ENCODE measurements at places on chromosomes 4 and X.

- no peak for DNase-seq
Measured at GRCh38 chr4:93842601-93843252, 14.2 kb downstream of the ATOH1 start.

- DNase-seq: no peak
Measured at GRCh38 chrX:112367065-112367464, 284.5 kb upstream of the TRPC5 start.

DNA sequence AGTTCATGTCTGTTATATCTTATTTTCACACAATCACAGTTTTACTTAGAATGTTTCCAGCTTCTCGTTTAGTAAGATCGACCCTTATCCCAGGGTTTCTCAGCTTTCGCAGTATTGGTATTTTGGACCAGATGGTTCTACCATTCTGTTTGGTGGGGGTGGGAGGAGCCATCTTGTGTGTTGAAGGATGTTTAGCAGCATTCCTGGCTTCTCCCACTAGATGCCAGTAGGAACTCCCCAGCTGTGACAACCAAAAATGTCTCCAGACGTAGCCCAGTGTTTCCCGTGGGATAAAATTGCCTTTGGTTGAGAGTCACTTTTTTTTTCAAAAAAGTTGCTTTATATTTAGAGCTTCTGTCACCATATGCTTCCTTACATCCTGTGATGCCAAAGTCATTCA lies 90.9 kb upstream of the TLR2 start:
- no peak for DNase-seq

DNA sequence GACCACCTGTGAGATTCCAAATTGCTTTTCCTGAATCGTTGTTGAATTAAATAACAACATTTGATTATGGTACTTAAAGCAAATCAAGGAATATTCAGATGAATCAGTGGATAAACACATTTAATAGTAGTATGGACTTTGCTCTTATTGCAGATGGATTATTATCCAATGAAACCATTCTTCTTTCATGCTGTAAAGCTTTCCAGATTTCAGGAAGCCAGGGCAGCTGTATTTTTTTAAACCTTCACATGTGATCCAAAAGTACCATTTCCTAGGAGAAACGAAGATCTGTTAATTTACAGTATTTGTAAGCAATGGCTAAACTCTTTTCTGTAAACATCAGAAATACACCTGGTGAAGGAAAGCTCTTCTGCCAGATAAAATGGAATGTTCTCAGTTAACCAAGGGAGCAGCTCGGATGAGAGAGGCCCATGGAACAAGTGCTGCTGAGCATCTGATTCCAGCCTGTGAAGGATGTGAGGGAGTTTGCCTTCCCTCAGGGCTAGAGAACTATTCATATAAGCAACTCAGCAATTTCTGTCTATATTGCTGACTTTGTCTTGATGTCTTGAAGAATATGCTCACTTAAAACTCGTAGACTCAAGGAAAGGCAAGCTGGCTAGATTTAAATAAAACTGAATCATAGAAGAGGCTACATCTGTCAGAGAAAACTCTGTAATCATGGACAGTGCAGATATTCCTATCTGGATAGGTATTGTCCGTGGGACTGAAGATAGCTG lies 94.4 kb upstream of the LIMCH1 start:
- DNase-seq: no peak

- no peak for DNase-seq
Measured at GRCh38 chrX:9676306-9676705, 89.3 kb downstream of the GPR143 start.

GRCh38 chr4:90328558-90328957 lies 201.4 kb downstream of the CCSER1 start:
- peak; percentile 22 for DNase-seq

DNA sequence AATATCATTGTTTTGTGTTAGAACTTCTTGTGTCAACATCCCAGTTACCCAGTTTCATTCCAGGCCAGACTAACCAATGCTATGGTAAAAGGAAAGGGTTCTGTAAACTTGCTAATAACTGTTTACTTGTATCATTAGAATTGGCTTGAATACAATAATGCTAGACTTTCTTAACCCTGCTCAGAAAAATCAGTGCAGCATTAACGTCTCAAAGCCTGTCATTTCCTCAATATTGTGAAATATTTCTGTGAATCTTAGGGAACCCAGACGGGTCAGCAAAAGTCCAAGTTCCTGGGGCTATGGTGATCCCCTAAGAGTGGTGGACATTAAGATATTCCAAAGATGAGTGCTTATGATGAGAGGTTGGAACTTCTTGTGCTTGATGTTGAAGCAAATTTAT lies 541.2 kb upstream of the MAGEB18 start:
- DNase-seq: no peak

- no peak for DNase-seq
Measured at GRCh38 chr4:25536564-25537320, 118.9 kb upstream of the SLC34A2 start.

DNA sequence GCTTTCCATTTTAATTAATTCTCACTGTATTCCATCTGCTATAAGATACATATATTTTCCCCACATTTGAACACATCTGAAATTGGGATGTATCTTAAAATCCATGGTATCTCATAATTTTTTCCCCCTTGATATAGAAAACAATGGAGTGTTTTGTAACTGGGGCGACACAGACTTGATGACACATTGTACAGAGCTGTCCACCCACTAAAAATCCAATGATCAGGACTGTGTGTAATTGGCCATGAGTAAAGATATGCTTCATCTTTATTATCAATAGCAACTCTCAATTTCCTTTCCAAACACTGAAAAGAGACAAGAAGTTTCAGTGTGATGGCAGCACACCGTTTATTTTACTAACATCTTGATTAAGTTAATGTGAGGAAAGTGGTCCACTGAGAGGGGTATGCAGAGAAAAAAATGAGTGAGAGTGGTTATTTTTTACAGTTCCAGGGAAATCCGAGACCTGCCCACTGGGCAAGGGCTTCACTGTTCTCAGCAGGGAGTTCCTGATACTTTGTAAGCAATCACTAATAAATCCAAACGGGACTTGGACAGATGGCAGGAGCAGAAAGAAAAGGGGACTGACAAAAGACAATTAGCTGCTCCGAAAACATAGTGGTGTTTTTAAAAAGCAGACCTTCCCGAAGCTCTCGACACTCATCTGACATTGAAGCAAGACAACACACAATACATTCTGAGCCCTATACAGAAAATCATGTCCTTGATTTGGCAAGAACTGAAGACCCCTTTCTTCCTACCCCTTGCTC lies 149.4 kb downstream of the TSPAN5 start:
- DNase-seq: peak; percentile 56

DNA sequence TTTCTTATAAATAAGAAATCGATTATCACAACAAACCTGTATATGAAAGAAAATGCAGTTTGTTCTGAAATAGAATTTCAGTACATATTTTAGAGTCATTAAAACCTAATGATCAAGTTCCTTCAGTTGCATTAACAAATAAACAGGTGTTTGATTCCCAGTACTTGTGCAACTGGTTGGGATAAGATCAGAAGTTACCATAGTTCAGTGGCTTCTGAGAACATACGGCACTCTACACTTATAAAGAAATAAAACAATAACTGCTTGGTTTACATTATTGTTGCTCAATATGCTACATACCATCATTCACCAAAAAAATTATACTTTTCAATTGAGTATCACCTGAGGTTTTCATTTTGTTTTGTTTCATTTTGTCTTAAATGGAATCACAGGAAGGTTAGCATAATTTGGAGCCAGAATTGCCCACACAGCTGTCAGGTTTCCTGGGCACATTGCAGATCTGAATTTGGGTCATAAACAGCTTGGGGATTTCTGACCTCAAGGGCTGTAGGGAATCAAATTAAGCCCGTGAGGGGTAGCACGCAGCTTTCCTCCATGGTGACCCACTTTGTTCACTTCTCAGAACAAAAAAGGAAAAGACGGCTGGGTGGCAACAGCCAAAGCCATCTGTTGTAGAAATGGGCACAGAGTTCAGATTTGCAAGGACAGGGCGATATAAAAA lies 14.9 kb upstream of the CCNG2 start:
- DNase-seq: peak; percentile 39

DNA sequence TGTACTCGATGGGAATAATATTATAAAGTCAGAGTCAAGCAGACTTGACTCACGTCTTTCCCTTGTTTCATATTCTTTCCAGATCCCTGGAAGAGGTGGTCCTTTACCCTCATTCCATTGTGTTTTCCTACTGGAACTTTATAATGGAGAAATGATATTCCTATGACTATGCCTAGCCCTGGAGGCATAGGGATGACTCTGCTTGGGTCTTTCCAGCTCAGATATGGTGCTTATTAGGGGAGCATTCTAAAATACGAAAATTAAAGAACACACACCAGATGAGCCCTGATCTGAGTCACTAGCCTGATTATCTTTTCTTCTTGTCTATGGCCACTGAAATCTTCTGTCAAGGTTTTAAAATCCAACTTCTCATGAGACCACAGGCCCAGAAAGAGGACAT lies 231.4 kb downstream of the ANKRD50 start:
- DNase-seq: no peak

DNA sequence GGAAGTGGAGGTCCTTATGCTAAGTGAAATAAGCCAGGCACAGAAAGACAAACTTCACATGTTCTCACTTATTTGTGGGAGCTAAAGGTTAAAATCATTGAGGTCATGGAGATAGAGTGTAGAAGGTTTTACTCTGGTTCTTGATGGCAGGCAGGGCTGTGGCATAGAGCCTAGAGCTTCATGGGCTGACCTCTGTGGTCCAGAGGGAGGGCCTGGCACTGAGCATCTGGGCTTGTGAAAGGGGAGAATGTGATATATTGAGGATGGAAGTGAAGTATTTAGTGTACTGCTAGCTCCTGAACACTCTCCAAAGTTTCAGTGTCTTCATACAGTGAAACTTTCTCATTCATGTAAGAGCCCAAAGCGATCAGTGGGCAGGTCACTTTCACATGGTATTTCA lies 71.3 kb upstream of the ANXA3 start:
- DNase-seq: no peak

DNA sequence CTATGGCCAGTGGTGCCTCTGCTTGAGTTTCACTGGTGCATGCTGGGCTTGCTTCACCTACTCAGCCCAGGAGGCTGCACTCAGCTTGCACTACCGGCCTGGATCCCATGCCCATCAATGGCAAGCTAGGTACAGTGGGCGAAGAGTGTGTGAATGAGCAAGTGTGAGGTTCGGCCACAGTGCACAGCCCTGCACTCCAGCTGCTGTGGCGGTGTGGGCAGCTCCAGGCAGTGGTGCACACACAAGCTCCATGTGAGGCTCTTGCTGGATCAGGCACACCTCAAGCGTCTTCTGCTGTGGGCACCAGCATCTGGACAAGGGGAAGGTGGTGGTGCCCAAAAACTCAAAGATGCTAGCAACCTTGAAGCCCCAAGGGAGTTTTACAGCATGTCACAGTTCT lies 820.9 kb upstream of the LCORL start:
- no peak for DNase-seq

DNA sequence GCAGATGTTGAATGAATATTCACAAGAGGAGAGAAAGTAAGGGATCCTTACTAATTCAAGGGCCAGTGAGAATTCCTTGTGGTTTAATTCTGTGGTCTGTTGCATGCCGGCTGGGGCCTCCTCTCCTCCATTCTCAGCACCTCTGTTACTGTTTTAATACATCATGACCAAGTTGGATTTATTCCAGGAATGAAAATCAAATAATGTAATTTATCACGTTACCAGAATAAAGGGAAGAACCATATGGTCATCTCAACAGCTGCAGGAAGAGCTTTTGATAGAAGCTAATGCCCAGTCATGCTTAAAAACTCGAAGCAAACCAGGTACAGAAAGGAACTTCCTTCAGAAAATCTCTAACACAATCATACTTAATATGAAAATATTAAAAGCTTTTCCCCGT lies 54.1 kb downstream of the GRK4 start:
- DNase-seq: no peak

GRCh38 chr4:15779306-15779705 lies 1.2 kb downstream of the CD38 start:
- peak; percentile 64 for DNase-seq

- DNase-seq: no peak
Measured at GRCh38 chrX:28058901-28059300, 77.7 kb upstream of the DCAF8L1 start.

DNA sequence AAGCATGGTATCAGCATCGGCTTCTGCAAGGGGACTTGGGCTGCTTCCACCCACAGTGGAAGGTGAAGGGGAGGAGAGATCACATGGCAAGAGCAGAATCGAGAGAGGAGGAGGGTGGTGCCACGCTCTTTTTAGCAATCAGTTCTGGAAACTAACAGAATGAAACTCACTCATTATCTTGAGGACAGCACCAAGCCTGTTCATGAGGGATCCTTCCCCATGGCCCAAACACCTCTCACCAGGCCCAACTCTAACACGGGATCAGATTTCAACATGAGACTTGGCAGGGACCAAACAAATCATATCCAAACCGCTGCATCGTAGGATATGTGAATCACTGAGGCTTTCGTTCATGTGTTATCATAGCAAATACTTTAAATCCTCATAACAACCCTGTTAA lies 125.5 kb downstream of the GPC3 start:
- no peak for DNase-seq

- peak; percentile 72 for DNase-seq
Measured at GRCh38 chr4:146833530-146833929, 112.1 kb downstream of the TTC29 start.

DNA sequence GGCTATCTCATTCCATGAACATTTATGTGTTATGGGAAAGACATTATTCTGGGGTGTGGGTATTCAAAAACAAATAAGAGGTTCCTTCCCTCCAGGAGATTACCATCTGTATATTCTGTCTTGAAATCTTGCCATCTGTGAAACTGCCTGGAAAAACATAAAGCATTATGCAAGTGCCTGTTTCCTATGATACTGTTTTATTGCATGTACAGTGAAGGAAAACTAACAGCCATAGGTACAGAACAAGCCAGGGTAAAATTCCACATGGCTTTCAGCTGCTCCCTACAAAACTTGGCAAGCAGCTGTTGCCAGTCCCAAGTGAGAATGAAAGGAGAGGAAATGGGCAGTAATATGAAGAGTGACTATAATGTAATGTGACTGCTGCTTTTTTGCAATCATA lies 136.0 kb downstream of the GUCY2F start:
- DNase-seq: no peak

- DNase-seq: no peak
Measured at GRCh38 chr4:156999175-156999517, 27.5 kb upstream of the PDGFC start.

GRCh38 chr4:13523591-13524503 lies 20.5 kb downstream of the NKX3-2 start:
- peak; percentile 45 for DNase-seq

GRCh38 chr4:61571761-61572559 lies 371.8 kb downstream of the ADGRL3 start:
- no peak for DNase-seq

GRCh38 chr4:38654273-38654672 lies 9.7 kb upstream of the KLF3 start:
- DNase-seq: peak; percentile 35

GRCh38 chrX:104330966-104331365 lies 76.2 kb upstream of the ESX1 start:
- no peak for DNase-seq
